Renal pelvis (tissue), 12 donors: ENCODE measurements at places on chromosomes 11 and 22. TPM values are rescaled to one million over a fixed set of nuclear protein-coding genes. Genes with fewer than 3 reads are reported as not detected.

DNA sequence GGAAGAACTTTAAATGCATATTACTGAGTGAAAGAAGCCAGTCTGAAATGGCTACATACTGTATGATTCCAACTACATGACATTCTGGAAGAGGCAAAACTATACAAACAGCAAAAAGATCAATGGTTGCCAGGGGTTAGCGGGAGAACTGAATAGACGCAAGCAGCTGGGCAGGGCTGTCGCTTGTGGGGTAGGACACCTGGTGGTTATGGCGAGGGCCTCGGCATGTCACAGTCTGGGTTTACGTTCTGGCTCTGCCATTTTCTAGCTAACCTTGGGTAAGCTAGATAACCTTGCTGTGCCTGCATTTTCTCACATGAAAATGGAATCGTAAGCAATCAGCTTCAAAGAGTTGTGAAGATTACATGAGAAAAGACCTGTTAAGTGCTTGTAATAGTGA, 55.2 kb upstream of the SYT13 start:
- no peak for DNase-seq

DNA sequence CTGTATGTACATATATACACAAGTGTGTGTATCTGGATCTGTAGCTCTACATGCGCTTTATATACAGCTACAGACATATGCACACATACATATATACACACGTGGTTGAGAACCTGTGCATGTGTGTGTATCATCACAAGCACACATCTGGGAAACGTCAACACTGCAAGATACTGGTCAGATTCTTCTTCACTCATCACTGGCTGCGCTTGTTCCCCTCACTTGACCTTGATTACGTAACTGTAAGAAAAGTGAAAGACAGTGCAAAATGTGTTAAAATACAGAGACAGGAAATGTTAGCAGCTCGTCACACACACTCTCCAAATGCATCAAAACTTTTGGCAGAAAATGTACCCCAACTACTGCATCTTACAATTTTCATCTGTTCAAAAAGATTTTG, 51.9 kb upstream of the MN1 start:
- no peak for DNase-seq

DNA sequence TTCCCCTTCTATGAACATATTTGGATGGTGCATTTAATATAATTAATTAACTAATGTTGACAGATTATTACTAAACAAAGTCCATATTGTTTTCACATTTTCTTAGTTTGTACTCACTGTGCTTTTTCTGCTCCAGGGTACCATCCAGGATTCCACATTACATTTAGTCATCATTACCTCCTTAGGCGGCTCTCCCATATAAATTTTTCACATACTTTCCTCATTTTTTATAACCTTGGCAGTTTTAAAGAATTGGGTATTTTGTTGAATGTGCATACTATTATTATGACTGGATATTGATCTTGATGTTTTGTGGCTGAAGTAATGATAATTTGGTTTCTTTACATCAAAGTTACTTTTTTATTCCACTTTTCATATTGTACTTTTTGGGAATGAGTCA, 755.6 kb upstream of the ANO3 start:
- no peak for DNase-seq

GRCh38 chr11:78265326-78265725, 76.6 kb downstream of the USP35 start:
- no peak for DNase-seq

DNA sequence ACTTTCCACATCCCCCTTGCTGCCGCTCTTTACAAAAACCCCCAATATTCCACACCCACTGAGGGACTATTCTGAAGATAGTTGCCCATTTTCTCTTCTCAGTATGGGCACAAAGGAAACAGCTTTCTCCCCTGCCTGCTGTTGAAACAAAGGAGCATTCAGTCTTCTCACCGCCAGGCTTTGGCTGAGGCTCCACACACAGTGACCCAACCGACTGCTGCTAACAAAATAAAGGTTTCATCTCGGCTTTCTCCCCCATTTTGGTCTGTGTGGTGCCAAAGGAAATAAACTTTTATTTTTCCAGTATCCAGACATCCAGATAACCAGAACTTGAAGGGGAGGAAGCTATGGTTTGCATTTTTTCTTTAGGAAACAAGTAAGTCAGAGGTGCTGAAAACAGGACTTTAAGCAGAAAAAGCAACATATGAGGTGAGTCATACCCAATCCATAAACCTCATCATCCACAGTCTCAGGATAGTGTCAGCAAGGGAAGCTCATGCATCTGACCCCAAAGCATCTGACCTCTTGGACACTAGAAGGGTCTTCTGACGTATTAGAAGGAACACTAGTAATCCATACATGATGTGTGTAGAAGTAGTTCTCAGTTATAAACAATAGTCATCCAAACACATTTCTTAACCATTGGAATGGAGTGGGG, 6.4 kb downstream of the CLMP start:
- no peak for DNase-seq

Gene ENTHD1
- not detected for polyA plus RNA-seq

Gene RAB38
- polyA plus RNA-seq, result 21.9 TPM
